ELR (cell line): ENCODE measurements at places on chromosomes 1 and 21.

- peak; percentile 74 for DNase-seq
These were observed 42.2 kb downstream of the CLDN14 start for GRCh38 chr21:36437745-36438128.

GRCh38 chr1:17419626-17420328, 19.7 kb downstream of the RCC2 start:
- peak; percentile 53 for DNase-seq

GRCh38 chr1:158283965-158284364, 5.8 kb upstream of the CD1C start:
- peak; percentile 14 for DNase-seq

GRCh38 chr21:41427556-41427955, 1.5 kb downstream of the MX1 start:
- DNase-seq = no peak

DNA sequence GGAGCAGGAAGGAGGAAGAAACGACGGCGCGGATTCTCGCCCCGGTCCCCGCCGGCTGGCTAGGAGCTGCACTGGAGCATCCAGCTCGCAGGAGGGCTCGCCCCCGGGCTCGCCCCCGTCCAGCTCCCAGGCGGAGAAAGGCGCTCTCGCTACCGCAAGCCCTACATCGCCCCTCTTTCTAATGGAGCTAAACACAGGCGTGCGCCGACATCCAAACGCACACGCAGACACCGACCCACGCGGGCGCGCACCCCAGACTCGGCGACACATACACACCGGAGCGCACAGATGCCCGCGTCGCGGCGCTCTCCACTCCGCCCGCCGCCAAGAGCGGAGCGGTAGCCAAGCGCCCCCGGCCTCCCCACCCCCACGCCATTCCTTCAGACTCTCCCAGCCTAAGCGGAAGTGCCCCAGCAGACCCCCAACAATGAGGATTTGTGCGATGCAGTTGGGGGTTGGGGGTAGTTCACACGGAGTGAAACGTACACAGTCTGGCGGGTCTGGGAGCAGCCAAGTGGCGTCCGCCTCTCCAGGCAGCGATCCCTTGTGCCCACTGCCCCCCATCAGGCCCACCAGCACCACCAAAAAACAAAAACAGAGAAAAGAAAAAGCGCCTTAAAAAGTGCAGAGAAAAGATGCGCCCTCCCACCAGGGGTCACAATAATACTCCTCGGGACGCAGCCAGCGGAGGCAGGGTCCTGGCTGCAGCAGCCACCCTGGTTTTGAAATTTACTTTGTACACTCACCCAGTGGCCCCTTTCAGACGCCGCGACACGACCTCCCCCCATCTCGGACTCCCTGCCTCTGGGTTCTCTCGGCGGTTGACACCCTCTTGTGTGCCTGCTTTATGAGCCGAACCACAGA, 1.4 kb downstream of the DAB1 start:
- no peak for DNase-seq

DNA sequence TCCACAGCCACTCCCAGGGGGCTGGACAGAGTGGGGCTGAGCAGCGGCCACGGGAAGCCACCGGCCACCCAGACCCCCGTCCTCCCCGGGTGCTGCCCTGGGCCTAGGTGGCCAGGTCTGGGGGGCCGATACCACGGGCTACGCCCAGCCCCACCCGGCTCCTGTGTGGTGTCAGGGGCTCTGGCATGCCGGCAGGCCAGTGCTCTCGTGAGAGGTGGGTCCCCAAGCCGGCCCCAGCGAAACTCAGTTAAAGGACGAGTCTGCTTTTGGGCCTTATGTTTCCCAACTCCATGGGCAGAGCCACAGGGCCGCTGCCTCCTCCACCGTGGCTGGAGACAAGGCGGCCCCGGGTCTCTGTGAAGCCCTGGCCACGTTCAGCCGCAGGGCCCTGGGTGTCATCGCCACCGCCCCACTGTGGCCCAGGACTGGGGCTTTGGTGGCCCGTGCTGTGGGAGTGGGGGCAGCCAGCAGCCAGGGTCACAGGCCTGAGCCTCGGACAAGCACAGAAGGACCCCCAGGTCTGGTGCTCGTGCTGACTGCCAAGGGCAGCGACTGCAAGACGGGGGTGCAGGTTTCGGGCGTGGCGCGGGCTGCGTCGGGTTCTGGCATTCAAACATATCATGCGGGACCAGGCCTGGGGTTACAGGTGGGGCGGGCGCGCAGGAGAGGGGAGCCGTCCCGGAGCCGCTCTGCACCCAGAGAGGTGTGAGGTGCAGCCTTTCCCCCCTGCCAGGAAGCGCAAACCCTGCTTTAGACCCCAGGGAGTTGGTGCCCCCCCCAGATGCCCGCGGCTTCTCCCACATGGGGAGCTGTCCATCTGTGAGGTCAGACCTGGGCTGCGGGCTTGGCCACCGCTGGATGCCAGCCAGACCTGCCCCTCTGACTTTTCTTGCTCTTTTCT, 11.9 kb upstream of the C1orf159 start:
- DNase-seq = no peak

- no peak for DNase-seq
These were observed 22.5 kb upstream of the PEF1 start for GRCh38 chr1:31667065-31667785.

- no peak for DNase-seq
These were observed 19.1 kb downstream of the EXOC8 start for GRCh38 chr1:231318568-231318967.

- DNase-seq = no peak
These were observed 28.6 kb upstream of the POU3F1 start for GRCh38 chr1:38075191-38075590.

DNA sequence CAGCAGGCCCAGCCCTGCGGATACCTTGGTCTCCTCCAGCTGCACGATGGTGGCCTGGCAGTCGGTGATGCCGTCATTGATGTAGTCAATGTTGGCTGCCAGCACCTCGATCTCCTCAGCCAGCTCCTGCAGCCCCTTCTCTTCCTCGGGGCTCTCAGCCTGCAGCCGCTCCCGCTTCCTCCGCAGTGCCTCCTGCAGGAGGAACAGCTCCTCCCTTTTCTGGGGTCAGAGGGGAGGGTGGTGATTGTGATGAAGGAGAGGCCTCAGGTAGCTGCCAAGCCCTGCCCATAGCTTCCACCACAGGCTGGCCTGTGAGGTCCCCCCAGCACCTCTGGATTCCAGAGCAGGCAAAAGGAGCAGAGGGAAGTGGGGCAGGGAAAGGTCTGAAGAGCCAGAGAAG, 33.4 kb downstream of the KIF21B start:
- no peak for DNase-seq

DNA sequence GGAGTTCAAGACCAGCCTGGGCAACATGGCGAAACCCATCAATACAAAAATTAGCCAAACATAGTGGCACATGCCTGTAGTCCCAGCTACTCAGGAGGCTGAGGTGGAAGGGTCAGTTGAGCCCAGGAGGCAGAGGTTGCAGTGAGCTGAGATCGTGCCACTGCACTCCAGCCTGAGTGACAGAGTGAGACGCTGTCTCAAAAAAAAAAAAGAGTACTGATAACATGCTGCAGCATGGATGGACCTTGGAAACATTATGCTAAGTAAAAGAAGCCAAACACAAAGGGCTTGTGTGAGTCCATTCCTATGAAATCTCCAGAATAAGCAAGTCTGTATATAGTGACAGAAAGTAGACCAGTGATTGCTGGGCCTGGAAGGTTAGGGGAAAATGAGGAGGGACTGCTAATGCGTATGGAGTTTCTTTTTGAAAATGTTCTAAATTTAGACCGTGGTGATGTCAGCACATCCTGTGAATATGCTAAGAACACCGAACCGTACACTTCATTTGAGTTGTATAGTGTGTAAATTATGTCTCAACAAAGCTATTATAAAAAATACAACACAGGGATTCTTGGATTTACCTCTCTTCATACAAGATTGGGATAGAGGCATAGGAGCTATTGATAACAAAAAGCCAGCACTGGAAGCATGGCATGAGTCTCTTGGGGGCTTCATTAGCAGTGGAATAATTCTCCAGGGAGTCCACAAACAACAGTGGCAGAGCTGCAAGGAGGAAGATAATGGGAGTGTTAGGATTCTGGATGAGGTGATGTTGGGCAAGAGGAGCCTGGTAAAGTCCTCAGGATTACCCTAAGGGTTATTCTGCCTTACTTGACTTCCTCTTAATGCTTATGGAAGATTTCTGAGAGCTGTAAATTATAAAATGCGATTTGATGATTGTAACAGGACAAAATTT, 73.5 kb downstream of the TTC3 start:
- DNase-seq = no peak

DNA sequence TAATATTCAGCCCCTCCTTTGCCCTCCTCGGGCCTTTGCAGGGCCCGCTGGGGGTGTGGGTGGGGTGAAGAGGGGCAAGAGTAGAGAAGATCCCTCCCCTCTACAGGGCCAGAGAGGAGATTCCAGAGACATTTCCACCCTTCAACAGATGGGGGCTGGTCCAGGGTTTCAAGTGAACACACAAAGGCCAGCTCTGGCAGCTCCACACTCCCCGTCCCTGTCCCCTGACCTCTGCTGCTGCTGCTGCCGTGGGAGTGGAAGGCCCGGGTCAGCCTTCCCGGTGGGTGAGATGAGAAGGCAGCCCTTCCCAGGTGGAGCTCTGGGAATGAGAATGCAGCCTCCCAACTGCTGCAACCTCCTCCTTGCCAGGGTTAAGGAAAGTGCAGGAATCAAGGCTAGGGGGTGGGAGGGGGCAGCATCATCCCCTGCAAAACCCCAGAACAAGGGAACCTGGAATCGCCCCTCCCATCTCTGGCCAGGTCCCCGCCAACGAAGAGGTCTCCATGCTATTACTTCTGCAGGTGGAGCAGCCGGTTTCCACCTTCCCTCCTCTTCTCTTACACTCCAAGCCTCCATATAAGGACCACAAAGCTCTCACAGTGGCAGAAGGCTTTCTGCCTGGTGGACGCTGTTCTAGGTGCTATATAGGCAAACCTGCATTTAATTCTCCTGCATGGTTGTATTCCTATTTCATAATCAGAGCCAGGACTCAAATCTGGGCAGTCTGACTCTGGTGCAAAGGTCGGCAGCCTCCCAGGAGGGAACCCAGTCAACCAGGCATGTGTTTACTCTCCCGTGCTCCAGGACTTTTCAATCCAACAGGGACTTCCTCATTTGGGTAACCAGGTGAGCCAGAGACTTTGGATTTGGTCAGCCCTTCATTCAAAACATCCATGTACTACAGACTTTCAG, 22.9 kb upstream of the ARHGEF10L start:
- no peak for DNase-seq

DNA sequence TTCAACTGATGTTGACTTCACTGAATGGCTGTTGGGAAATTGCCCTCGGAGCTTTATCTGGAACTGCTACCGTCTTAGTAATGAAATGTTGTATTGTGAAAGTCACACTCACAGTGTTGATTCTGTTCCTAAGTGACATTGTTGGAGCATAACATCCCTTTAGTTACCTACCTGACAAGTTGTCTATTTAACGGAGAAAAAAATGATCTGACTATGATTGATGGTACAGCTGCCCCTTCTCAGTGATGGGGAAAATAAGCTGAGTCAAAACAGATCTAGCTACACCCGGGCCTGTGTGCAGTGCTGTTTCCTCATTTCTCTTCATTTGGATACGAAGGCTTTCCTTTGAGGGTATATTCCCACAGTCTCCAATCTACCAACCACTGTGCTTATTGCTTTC, 472.3 kb upstream of the BRINP3 start:
- DNase-seq = no peak

DNA sequence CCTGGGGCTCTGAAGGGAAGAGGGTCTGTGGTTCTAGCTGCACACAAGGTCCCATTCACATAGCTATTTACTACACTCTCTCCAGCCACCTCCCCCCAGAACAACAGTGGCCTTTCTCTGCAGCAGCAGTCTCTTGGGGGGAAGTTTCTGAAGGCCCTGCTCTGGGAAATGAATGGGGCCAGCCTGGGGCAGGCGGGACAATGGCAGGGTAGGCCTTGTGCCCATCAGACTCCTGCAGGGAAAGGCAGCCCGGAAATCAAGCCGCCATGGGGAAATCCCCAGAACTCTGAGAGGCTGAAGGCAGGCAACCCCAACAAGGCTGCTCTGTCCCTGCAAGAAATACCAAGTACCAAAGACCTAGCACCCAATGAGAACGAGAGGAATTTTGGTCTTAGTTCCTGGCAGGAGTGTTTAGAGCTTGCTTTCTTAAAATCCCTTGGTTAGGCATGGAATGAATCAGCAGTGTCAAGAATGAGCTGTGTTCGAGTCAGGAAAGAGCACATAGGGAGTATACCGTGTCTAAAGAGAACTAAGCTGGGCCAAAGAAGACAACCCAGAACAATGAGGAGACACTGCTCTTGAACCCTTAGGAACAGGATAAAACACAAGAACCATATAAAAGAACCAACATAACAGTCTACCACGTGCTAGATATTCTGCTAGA, 11.3 kb downstream of the ARHGEF11 start:
- DNase-seq = peak; percentile 30

DNA sequence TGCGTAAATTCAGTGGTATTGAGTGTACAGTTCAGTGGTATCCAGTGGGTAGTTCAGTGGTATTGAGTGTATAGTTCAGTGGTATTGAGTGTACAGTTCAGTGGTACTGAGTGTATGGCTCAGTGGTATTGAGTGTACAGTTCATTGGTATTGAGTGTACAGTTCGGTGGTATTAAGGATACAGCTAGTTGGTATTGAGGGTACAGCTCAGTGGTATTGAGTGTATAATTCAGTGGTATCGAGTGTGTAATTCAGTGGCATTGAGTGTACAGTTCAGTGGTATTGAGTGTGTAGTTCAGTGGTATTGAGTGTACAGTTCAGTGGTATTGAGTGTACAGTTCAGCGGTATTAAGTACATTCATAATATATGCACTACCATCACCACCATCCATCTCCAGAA, 23.5 kb upstream of the KCNAB2 start:
- no peak for DNase-seq

- DNase-seq = no peak
These were observed 568.4 kb downstream of the PLA2G4A start for GRCh38 chr1:187396929-187397796.

- no peak for DNase-seq
These were observed 37.0 kb downstream of the NDUFS5 start for GRCh38 chr1:39063191-39063590.

- no peak for DNase-seq
These were observed 26.1 kb upstream of the KCNE2 start for GRCh38 chr21:34337741-34338140.

DNA sequence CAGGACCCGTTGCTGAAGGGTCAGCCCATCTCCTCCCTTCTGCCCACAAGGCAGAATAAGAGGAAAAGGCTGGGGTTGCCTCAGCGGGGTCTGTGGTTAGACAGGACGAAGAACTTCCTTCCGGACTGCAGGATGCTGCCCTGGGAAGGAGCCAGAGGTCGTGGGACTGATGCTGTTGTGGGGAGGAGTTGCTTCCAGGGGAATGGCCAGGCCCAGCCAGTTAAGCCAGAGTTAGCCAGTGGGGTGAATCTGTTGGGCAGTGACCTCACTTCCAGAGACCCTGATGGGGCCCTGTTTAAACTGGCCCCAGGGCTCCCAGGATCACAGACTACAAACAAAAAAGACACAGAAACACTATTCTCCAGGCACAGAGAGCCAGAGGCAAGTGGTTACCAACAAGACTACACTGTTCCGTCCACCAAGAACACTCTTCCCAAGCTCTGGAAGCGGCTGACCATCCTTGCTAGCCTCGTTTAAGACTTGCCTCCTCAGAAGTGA, 13.0 kb downstream of the FAM229A start:
- peak; percentile 94 for DNase-seq

GRCh38 chr1:50611675-50612074, 188.4 kb upstream of the DMRTA2 start:
- no peak for DNase-seq
